Left ventricle myocardium inferior (tissue), 1 donor: ENCODE measurements at places on chromosomes 1 and 21. TPM values are rescaled to one million over a fixed set of nuclear protein-coding genes. Genes with fewer than 3 reads are reported as not detected.

DNA sequence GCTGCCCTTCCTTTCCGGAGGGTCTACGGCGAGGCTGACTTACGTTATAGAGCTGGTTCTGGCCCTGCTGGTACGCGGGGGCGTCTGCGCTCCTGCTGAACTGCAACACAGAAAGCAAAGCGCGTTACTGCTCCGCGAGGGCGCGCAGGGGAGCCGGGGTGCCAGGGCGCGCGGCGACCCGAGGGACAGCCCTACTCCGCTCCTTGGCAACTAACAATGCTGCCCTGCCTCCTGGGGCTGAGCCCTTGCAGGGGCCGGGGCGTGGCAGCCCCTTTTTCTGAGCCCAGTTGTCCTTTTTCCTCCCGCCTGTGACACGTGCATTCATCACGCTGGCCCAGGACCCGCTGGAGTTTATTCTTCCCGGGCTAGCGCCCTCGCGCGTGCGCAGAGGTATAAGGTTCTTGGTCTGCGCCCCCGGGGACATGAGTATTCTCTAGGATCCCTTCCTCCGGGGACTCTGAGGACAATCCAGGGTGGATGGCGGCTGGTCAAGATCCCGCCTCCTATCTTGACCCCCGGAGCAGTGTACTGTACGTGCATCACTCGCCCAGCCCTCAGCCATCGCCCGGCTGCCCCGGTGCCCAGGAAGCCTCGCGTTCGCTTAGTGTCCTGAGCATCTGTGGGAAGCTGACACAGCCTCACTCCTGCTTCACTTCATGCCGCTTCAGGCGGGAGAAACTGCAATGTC lies 78.9 kb downstream of the CD247 start:
- H3K27me3 ChIP-seq = peaks cover 29% of the 10 kb centered on the region
- H3K4me3 ChIP-seq = peak overlapping the region; percentile 59
- no peak overlapping the region for H3K27ac ChIP-seq
- peaks cover 12% of the 10 kb centered on the region for H3K4me1 ChIP-seq
- H3K36me3 ChIP-seq = no peaks in the 10 kb centered on the region

DNA sequence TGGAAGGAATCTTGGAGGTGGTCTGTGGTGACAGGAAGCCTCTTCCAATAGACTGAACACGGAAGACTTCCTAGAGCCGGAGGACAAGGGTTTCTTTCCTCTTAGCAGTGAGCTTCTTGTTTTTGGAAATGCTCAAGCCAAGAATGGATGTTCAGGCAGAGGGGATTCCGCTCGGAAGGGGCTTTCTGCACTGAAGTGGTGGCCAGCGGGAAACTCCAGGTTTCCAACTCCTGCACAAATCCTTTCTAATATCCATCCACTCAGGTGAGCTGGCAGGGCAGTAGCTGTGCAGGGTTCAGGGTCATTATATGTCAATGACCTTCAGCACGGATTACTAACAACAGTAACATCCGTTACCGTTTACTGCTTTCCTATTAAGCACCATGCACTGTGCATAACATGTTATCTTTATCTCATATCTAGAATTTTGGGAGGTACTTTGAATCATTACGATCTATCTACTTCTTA lies 573 bp upstream of the CPT2 start:
- H3K27me3 ChIP-seq = no peaks in the 10 kb centered on the region
- peaks cover 3% of the 10 kb centered on the region for H3K36me3 ChIP-seq
- H3K4me1 ChIP-seq = peaks cover 56% of the 10 kb centered on the region
- peak overlapping the region; percentile 98 for H3K27ac ChIP-seq
- H3K4me3 ChIP-seq = peak overlapping the region; percentile 87

GRCh38 chr1:200258447-200259375 lies 151.1 kb downstream of the ZNF281 start:
- no peak overlapping the region for H3K4me3 ChIP-seq
- no peaks in the 10 kb centered on the region for H3K4me1 ChIP-seq
- H3K27ac ChIP-seq = no peak overlapping the region
- no peak for DNase-seq

DNA sequence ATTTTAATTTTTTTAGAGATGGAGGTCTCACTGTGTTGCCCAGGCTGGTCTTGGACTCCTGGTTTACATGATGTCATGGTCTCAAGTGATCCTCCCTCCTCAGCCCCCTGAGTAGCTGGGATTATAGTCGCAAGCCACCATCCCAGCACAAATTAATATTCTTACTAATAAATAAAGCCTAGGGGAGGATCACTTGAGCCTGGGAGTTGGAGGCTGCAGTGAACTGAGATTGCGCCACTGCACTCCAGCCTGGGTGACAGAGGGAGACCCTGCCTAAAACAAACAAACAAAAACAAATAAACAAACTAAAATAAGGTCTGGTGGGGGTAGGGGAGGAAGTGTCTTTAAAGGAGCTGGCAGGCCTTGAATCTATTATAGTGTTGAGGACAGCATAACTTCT lies 8.7 kb upstream of the GADD45A start:
- H3K27ac ChIP-seq = no peak overlapping the region
- H3K4me1 ChIP-seq = peaks cover 18% of the 10 kb centered on the region
- no peaks in the 10 kb centered on the region for H3K36me3 ChIP-seq
- no peak for DNase-seq
- no peak overlapping the region for H3K4me3 ChIP-seq

GRCh38 chr21:15152591-15152990 lies 87.8 kb upstream of the NRIP1 start:
- H3K4me3 ChIP-seq = no peak overlapping the region
- no peak overlapping the region for H3K27ac ChIP-seq
- no peak for DNase-seq
- H3K27me3 ChIP-seq = no peaks in the 10 kb centered on the region
- H3K36me3 ChIP-seq = no peaks in the 10 kb centered on the region

The TIAM1 gene
- total RNA-seq = 1.8 TPM

GRCh38 chr1:231679109-231679508 lies 52.5 kb downstream of the DISC1 start:
- no peaks in the 10 kb centered on the region for H3K27me3 ChIP-seq
- no peak for DNase-seq
- no peaks in the 10 kb centered on the region for H3K36me3 ChIP-seq
- no peak overlapping the region for H3K27ac ChIP-seq
- H3K4me3 ChIP-seq = no peak overlapping the region
- H3K4me1 ChIP-seq = peaks cover 25% of the 10 kb centered on the region

The LIX1L gene
- 23.0 TPM for total RNA-seq

DNA sequence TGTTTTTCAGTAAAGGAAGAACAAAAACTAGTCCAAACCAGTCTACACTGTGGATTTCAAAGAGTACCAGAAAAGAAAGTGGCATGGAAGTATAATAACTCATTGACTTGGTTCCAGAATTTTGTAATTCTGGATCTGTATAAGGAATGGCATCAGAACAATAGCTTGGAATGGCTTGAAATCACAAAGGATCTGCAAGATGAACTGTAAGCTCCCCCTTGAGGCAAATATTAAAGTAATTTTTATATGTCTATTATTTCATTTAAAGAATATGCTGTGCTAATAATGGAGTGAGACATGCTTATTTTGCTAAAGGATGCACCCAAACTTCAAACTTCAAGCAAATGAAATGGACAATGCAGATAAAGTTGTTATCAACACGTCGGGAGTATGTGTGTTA lies 21.3 kb downstream of the CHODL start:
- no peaks in the 10 kb centered on the region for H3K4me1 ChIP-seq
- H3K4me3 ChIP-seq = no peak overlapping the region
- no peaks in the 10 kb centered on the region for H3K27me3 ChIP-seq

DNA sequence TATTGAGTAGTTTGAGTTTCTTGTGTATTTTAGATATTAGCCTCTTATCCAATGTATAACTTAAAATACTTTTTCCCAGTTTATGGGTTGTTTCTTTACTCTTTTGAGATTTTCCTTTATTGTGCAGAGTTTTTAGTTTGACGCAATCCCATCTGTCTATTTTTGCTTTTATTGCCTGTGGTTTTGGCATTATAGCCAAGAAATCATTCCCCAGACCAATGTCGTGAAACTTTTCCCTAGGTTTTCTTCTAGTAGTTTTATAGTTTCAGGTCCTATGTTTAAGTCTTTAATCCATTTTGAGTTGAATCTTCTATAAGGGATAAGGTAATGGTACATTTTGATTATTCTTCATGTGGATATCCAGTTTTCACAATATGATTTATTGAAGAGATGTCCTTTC lies 87.6 kb downstream of the LEPR start:
- peaks cover 8% of the 10 kb centered on the region for H3K4me1 ChIP-seq
- H3K27ac ChIP-seq = no peak overlapping the region
- no peaks in the 10 kb centered on the region for H3K27me3 ChIP-seq
- no peak for DNase-seq

GRCh38 chr1:151001602-151002001 lies 5.1 kb downstream of the MINDY1 start:
- no peak overlapping the region for H3K4me3 ChIP-seq
- peaks cover 54% of the 10 kb centered on the region for H3K4me1 ChIP-seq
- peak overlapping the region; percentile 68 for H3K27ac ChIP-seq
- peaks cover 60% of the 10 kb centered on the region for H3K36me3 ChIP-seq
- DNase-seq = no peak
- no peaks in the 10 kb centered on the region for H3K27me3 ChIP-seq

- peak overlapping the region; percentile 38 for H3K4me3 ChIP-seq
- H3K4me1 ChIP-seq = peaks cover 73% of the 10 kb centered on the region
- no peaks in the 10 kb centered on the region for H3K36me3 ChIP-seq
- H3K27ac ChIP-seq = peak overlapping the region; percentile 91
These were observed 52.1 kb downstream of the MIGA1 start for GRCh38 chr1:77831566-77831965.

GRCh38 chr1:192559115-192560006 lies 16.2 kb upstream of the RGS1 start:
- H3K27ac ChIP-seq = no peak overlapping the region
- H3K4me1 ChIP-seq = no peaks in the 10 kb centered on the region
- no peaks in the 10 kb centered on the region for H3K27me3 ChIP-seq
- DNase-seq = no peak

DNA sequence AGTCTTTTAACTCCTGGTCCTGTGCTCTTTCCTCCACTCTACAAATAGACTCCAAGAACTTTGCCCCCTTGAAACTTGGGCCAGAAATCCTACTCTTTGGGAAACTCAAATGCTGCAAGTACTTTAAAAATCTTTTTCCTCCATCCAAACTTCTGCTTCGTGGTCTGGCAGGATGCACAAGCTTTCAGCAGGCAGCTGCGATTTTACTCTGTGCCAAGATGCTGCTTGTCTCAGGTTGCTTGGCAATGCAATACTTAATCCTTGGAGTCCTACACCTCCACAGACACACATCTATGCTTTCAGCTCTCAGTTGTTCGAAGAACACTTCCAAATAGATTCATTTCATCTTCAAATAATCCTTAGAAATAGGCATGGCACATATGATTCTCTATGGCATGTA lies 435.3 kb upstream of the USP24 start:
- no peak for DNase-seq
- H3K4me1 ChIP-seq = no peaks in the 10 kb centered on the region
- H3K4me3 ChIP-seq = no peak overlapping the region
- H3K36me3 ChIP-seq = no peaks in the 10 kb centered on the region
- H3K27me3 ChIP-seq = no peaks in the 10 kb centered on the region

The LAMB3 gene
- 6.5 TPM for total RNA-seq

DNA sequence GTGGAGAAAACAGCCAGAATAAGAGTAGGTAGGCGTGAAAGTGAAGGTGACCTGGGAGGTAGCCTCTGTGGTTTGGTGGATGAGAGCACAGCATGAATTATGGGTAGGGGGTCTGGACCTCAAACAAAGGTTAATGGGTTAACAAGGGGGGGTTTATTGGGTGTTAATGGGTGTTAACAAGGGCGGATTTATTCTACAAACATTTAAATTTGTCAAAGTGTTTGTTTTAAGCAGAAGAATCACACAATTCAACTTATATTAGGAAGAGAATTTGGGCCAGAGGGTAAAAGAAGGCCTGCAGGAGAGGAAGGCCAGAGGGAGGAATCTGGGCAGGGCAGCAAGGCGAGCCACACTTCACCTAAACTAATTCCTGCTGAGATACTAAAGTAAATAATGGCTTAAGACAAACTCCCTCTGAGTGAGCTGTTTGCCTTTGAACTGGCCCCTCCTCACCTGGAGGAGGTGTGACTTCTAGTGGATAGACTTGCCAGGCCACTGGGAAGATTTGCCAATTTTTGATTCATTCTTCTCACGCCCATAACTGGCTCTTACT lies 191.7 kb downstream of the GIPC2 start:
- no peaks in the 10 kb centered on the region for H3K36me3 ChIP-seq
- DNase-seq = no peak
- H3K4me1 ChIP-seq = no peaks in the 10 kb centered on the region

The CLK2 gene
- total RNA-seq = 18.1 TPM

DNA sequence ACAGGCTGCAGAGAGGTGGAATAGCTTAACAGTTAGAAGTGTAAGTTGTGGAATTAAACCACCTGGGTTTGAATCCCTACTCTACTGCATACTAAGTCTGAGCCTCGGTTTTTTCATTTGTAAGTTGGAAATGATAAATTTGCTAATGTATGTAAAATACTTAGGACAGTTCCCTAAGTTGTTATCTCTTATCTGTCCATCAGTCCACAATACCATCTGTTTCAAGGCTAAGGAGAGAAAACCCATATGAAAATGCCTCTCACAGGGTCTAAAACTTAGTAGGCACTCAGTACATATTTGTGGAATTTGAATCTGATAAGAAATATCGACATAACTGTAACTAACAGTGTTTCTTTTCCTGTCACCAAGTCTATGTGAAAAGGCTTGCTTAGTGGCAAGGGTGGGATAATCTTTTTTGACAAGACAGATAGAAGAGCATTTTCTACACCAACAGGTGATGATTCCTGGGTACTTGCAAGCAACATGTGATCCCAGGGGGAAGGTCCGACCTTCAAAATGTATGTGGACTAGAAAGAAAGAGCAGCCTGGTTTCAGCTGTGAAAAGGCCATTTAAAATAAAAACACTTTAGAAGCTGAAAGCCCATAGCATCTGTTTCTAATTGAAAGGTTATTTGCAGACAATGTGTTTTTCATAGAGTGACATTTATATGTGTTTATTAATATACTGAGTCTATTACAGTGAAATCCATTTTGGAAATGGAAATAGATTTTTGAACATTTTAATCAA lies 202.9 kb downstream of the HHAT start:
- no peaks in the 10 kb centered on the region for H3K27me3 ChIP-seq
- H3K36me3 ChIP-seq = no peaks in the 10 kb centered on the region
- no peak overlapping the region for H3K4me3 ChIP-seq
- H3K27ac ChIP-seq = no peak overlapping the region
- H3K4me1 ChIP-seq = peaks cover 7% of the 10 kb centered on the region
- no peak for DNase-seq

The OR2T11 gene
- total RNA-seq = not detected

The PLPP3 gene
- total RNA-seq = 101 TPM

DNA sequence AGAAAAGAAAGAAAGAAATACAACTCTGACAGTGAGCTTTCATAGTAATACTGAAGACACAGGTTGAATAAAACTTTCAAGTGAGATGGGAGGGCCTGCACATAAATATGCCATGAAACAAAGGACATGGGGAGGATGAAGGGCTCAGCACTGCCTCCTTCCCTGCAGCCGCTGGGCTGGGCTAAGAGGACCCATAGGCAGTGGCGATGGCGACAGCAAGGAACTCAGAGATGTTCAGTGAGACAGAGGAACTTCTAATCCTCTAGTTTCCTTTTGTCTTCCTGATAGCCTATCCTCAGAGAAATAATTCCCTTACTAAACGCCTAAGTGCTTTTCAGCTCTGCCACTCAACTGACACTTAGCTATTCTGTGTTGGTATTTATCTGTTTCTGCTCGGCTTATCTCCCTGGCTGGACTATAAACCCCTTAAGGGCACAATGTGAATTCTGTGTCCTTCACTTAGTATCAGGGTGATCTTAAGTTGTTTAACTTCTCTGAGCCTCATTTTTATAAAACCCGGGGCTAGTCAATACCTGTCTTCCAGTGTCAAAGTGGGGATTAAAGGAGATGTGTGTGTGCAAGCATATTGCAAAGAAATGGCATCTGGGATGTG lies 24.4 kb upstream of the IER5 start:
- peak overlapping the region; percentile 17 for H3K4me3 ChIP-seq
- peaks cover 33% of the 10 kb centered on the region for H3K4me1 ChIP-seq
- H3K27me3 ChIP-seq = no peaks in the 10 kb centered on the region
- no peak for DNase-seq
- H3K36me3 ChIP-seq = no peaks in the 10 kb centered on the region
- H3K27ac ChIP-seq = peak overlapping the region; percentile 50
